Aorta (tissue), 5 donors: ENCODE measurements at places on chromosomes 3 and 15. TPM values are rescaled to one million over a fixed set of nuclear protein-coding genes. Genes with fewer than 3 reads are reported as not detected.

GRCh38 chr3:3842356-3842755 lies 43.1 kb downstream of the LRRN1 start:
- no peak for DNase-seq
- peaks cover 2% of the 10 kb centered on the region for H3K36me3 ChIP-seq
- no peak overlapping the region for H3K27ac ChIP-seq

DNA sequence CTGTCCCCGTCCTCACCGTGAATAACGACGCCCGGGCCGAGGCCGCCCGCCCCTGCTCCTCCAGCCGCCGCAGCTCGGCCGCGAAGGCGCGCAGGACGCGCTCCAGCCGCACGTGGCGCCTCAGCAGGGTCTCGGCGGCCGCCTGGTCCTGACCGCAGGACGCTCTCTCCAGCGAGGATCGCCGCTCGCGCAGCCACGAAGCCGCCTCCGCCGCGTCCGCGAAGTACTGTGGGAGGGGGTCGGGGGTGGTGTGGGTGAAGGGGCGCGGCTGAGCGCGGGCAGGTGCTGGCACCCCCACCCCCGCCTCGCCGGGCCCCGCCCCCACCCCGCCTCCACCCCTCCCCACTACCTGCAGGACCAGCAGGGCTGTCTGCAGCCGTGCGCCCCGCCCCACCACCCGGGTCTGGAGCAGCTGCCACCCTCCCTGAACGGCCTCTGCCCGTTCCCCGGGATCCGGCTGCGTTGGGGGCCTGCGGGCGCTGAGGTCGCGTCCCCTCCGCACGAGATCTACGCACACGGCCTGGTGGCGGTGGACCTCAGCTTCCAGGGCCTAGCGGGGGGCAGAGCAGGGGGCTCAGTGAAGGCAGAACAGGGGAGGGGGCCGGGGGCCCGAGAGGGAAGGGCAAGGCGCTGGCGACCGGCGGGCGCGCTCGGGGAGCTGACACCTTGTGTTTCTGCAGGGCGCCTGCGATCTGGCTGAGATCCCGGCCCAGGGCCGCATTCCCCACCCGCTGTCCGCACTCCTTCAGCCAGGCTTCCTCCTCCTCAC lies 11.7 kb downstream of the SPTBN5 start:
- no peak overlapping the region for H3K27ac ChIP-seq
- no peaks in the 10 kb centered on the region for H3K36me3 ChIP-seq
- H3K4me3 ChIP-seq: no peak overlapping the region
- no peaks in the 10 kb centered on the region for H3K27me3 ChIP-seq
- H3K4me1 ChIP-seq: no peaks in the 10 kb centered on the region
- no peak for DNase-seq

GRCh38 chr15:77840991-77841775 lies 208.5 kb upstream of the LINGO1 start:
- peak; percentile 12 for DNase-seq
- no peak overlapping the region for H3K4me3 ChIP-seq
- no peaks in the 10 kb centered on the region for H3K4me1 ChIP-seq
- H3K36me3 ChIP-seq: no peaks in the 10 kb centered on the region
- no peak overlapping the region for H3K27ac ChIP-seq
- no peaks in the 10 kb centered on the region for H3K27me3 ChIP-seq

DNA sequence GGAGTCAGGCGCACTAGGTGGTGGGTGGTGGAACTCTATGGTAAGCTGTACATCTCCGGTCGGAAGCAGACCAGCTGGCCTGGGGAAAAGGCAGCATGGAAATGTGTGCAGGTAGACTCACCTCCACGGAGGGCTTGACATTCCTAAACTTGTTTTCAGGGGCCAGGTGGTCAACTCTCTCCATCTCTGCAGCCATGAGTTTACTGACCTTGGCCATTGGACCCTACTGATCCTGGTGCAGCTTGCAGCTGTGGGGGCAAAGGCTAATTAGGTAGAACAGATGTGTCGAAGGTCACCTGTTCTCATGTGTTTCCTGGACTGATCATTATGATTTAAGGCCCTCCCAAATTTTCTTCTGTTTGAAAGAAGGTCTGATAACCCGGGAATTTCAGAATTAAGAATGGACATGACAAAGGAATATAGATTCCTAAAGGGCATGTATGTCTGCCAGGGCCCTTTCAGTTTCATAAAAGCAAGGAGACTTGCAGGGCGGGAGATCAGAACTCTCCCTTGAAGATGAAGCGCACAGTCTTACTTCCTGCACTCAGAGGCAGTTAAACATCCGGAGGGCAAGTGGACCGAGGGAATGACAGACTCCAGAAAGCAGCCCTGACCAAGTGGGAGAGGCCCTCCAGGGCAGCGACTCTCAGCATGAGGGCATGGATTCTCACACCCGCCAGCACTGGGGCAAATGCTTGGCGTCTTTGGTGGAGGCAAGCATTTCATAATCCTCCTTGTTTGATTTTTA lies 56.1 kb upstream of the CMTM7 start:
- no peaks in the 10 kb centered on the region for H3K36me3 ChIP-seq
- no peak overlapping the region for H3K4me3 ChIP-seq
- no peak overlapping the region for H3K27ac ChIP-seq
- no peaks in the 10 kb centered on the region for H3K27me3 ChIP-seq

DNA sequence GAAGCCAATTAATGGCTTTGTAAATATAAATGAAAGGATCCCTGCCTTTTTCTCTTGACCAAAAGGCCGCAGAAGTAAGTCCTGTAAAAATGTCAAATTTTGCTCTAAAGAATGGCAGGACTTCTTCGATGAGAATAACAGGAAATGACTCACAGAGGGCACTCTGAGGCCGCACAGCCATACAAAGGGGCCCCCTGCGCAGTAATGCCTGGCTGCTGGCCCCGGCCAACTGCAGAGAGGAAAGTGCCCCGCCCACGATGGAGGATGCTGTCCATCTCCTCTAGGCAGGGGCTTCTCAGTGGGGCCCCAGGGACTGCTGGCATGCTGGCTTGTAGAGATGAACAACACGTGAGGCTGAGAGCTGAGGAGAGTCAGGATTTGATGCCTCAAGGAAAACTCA lies 18.1 kb upstream of the SCN10A start:
- peak overlapping the region; percentile 2 for H3K27ac ChIP-seq
- no peaks in the 10 kb centered on the region for H3K36me3 ChIP-seq
- H3K4me1 ChIP-seq: no peaks in the 10 kb centered on the region
- DNase-seq: peak; percentile 82
- no peak overlapping the region for H3K4me3 ChIP-seq

The CFAP92 gene
- 1.2 TPM for total RNA-seq

The RBPMS2 gene
- 9.9 TPM for total RNA-seq

The RAB8B gene
- 40.6 TPM for total RNA-seq

The DHFR2 gene
- 4.5 TPM for total RNA-seq

The SLC24A5 gene
- total RNA-seq: not detected
